ENCODE measurements at places on chromosomes 7 and 10.
A peak's percentile ranks its signal among the peaks of the same experiment; 100 is the strongest.

GRCh38 chr10:91238191-91238590 is 17.7 kb downstream of the PCGF5 start:
- no peak for DNase-seq

- DNase-seq: peak; percentile 66
Measured at GRCh38 chr10:105063796-105064195, 422.7 kb downstream of the SORCS3 start.

GRCh38 chr10:63165249-63165648 is 32.1 kb downstream of the NRBF2 start:
- no peak for DNase-seq

- no peak for DNase-seq
Measured at GRCh38 chr10:109939315-109939961, 16.1 kb upstream of the XPNPEP1 start.

DNA sequence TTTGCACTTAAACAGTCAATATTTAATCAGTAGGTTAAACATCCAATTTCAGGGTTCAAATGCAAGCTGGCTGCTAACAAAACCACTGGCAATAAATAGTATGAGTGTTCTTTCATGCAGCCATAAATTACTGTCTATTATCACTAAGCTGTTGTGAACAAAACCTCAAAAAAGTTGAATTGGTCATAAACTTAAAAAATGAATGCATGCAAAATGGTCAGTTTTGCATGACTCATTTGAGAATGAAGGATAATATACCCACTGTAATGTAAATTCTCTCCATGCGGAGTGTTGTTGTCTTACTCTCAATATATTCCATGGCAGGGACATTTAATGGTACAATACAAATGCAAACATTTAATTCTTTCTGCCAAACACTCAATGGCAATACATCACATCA is 226.4 kb downstream of the MAGI2 start:
- DNase-seq: no peak

GRCh38 chr7:65268782-65269149 is 104.9 kb upstream of the ZNF92 start:
- DNase-seq: no peak

- DNase-seq: peak; percentile 43
Measured at GRCh38 chr10:62582804-62583208, 208.6 kb downstream of the ZNF365 start.
